ENCODE measurements at places on chromosomes 4 and X.

DNA sequence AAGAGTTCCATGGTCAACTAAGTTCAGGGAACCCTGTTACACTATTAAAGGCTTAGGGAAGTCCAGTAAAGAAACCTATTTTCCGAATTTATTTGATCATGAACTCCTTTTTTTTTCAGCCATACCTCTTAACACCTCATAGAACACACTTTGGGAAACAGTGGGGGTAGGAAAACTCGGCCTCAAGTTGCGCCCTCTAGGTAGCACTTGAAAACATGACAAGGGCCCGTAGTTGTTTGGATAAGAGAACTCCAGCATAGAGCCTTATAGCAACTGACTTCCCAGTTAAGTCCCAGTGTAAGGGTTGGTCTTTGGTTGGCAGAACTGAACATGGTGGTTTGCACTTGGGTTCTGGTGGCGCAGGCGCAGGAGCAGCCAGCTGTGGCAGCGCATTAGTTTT is 14.4 kb downstream of the OGT start:
- DNase-seq, result no peak

GRCh38 chr4:70236125-70236524 is 6.3 kb upstream of the CSN3 start:
- DNase-seq, result no peak

DNA sequence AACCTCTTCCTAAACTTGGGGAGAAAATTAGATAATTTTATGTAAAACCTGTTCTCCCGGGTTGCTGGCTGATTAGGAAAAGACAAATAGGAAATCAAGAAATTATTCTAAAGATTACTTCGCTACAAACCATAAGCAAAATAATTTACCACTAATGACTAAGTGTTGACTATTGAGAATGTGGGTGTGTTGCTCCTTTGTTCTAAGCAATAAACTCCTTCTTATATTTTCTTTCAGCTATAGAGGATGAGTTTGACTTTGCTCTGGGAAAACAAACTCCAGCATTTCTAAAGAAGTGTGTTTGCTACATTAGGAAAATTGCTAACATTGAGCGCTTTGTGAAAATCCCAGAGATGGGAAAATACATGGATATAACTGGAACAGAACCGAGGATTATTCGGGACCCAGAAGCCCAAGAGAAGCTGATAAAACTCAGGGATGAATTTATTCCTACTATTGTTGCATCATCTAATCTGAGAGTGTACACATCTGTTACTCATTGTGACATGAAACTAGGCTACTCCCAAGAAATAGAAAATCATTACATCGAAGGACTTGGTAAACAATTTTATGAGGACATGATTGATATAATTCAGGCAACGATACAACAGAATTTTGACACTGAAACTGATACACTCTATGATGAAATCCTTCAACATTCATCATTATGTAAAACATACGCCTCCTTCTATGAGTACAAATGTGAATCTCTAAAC is 194.2 kb downstream of the NWD2 start:
- DNase-seq, result no peak

DNA sequence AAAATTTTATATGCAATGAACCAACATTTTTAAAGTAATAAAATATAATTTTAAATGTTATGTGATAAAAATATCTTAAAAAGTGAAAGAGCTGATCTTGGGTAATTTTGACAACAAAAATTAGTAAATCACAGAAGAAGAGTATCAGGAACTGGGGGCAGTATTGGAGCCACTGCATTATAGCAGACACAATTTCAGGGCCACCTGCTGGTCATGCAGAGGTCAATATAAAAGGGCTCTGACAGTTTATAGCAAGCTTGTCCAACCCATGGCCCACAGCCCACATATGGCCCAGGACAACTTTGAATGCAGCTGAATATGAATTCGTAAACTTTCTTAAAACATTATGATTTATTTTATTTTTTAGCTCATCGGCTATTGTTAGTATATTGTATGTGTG is 13.0 kb upstream of the LEF1 start:
- no peak for DNase-seq

DNA sequence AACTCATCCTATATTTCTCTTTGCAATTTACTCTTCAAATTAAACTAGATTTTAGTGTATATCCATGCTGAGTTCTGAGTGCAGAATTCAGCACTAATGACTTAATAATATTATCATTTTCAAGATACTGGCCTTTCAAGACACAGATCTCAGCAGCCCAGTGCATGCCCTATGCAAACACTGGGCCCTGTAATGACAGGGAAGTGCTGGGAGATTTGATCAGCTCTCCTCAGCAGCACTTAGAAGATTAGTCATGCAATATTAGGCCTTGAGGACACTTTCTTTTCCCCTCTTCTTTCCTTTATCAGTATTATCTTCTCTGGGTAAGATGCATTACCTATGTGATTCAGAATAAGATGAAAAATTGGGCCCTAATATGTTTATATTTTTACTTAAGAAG is 207.1 kb downstream of the PPP3CA start:
- no peak for DNase-seq

DNA sequence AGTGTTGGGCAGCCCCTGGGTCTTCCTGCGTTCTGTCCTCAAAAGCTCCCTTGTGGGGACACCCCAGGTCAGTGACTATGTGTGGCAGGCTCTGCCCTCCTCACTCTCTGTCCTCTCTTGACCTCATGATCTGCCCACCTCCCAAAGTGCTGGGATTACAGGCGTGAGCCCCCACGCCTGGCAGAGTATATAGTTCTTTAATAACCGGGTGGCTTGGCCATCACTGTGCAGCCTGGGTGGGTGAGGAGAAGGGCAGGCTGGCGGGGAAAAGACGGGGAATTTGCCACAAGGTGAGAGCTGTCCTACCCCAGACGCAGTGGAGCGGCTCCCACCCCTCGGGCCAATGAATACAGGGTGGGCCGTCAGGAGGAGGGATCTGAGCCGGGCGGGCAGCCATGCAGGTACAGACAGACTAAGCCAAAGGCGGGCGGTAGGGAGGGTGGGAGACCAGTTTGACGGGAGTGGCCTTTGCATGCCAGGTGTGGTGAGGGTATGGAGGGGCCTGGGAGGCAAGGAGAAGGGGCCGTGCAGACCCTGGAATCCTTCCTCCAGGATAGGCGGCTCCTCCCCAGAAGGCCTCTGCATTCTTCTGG is 2.5 kb downstream of the SH3BP2 start:
- DNase-seq, result no peak

- DNase-seq, result no peak
These were observed 141.4 kb downstream of the PTTG2 start for GRCh38 chr4:38101563-38101962.

GRCh38 chrX:28188526-28188925 is 207.3 kb upstream of the DCAF8L1 start:
- no peak for DNase-seq

GRCh38 chr4:27702730-27703431 is 842.2 kb downstream of the STIM2 start:
- DNase-seq, result no peak

DNA sequence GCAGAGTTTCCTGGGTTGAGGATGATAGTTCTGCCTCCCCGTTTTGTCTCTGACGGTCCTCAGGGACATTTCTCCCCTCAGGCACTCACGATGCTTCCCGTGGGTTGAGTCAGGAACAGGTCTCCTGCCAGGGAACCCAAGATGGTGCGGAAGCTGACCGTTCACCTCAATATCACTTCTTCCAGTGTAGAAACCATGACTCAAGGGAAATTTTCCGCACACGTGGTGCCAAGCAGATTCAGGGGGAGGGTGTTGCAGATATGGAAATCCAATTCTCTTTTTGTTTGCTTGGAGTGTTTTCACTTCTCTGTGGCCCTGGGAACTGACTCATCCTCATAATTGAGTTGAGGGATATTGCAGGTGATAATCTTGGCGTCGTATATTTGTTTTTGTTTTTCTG is 46.7 kb downstream of the CXorf49B start:
- DNase-seq, result no peak

DNA sequence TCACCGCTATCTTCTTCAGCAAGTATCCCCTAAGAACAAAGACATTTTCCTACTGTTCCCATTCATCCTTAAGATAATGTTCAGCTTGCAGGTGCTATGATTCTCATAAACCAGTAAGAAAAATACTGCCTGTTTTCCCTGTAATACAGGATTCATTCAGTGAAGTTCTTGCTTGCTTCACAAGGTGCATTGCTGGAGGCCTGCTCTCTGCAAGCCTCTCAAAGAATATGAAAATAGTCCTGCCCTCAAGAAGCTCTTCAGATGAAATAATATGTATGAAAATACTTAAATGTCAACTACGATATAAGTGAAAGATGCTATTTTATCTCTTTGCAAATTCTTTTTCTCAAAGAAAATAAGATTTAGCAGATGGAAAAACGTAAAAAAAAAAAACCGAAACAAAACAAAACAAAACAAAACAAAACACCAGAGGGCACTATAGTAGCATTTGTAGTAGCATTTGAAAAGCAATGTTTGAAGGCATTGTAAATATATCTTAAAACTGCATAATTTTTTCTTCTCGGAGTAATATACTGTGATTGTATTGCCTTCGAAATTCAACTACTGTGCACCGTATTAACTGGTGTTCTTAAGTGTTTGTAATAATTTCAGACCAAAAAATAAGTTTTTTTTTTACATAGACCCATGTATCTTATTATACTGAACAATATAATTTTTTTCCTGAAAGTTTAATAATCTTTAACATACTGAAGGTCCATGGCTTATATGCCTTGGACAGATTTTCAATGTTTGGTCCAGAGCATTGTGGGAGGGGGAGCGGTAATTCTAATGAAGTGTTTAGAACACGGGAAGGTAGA is 26.0 kb downstream of the ADH4 start:
- DNase-seq, result no peak

GRCh38 chr4:144955104-144955503 is 142.9 kb downstream of the ANAPC10 start:
- DNase-seq, result no peak

DNA sequence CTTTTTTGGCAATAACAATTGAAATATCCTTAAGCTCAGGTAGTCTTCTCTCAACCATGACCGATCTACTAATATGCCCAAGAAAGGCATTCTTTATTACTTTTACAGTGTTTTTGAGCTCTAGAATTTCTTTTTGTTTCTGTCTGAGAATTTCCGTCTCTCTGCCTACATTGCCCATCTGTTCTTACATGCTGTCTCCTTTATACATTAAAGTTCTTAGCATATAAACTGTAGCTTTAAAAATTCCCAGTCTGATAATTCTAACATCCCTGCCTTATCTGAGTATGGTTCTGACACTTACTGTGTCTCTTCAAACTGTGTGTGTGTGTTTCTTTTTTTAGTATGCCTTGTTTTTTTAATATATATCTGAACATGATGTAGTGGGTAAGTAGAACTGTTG is 658.1 kb downstream of the GRID2 start:
- no peak for DNase-seq

GRCh38 chr4:23779839-23780238 is 110.0 kb downstream of the PPARGC1A start:
- no peak for DNase-seq

- no peak for DNase-seq
These were observed 201.3 kb downstream of the PTTG2 start for GRCh38 chr4:38161208-38162113.

DNA sequence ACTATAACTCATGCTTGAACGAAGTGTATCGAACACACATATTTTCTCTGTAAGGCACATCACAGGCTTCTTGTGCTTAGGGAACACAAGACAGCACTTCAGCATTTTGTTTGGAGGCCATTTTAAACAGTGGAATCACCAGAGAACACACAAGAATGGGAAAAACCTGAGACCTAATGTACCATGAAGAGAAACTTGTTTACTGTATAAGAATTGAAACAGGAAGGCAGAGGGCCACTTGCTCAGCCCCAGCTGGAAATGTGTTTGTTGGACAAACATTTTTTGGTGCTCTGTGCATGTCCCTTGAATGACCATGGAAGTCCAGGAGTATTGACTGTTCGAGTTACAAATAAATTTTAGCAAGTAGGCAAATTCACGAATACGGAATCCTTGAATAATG is 47.5 kb downstream of the RAPGEF2 start:
- DNase-seq, result no peak

- DNase-seq, result no peak
These were observed 164.2 kb downstream of the MAB21L2 start for GRCh38 chr4:150746156-150746555.

GRCh38 chrX:103063191-103063845 is 653 bp downstream of the BEX1 start:
- DNase-seq, result no peak

All from stimulated activated CD8-positive, alpha-beta memory T cell treated with anti-CD3 and anti-CD28 coated beads, Interleukin-4, amount 100 ng/mL, for 24 hours (primary cell).